Peyer's patch (tissue), 4 donors: ENCODE measurements at places on chromosomes 16 and 17. TPM values are rescaled to one million over a fixed set of nuclear protein-coding genes. Genes with fewer than 3 reads are reported as not detected.

The EVI2A gene
- not detected for total RNA-seq

The SLC16A11 gene
- 1.1 TPM for total RNA-seq

The NHERF2 gene
- total RNA-seq = 33.8 TPM

The KRT36 gene
- total RNA-seq = not detected

The USP10 gene
- 48.0 TPM for total RNA-seq

The UMOD gene
- not detected for total RNA-seq

The RNF227 gene
- total RNA-seq = not detected

GRCh38 chr16:27687605-27688004 is 137.7 kb downstream of the KATNIP start:
- H3K36me3 ChIP-seq = no peaks in the 10 kb centered on the region
- H3K4me3 ChIP-seq = no peak overlapping the region
- DNase-seq = no peak
- no peaks in the 10 kb centered on the region for H3K27me3 ChIP-seq
- no peak overlapping the region for H3K27ac ChIP-seq
- no peaks in the 10 kb centered on the region for H3K4me1 ChIP-seq

DNA sequence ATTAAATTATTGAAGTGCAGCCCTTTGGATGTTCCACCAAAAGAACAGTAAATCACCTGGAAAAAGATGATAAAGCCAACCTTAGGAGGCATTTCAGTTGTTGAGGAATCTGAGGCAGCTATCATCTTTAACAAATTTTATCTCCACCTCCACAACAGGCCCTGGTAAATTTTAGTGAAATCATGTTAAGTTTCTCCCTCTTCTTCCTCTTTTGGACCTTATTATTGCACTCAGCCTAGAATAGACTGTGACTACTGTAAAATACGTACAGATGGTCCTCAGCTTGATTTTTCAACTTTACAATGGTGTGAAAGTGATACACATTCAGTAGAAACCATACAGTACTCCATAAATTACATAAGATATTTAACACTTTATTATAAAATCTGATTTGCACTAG is 90.3 kb downstream of the USP32 start:
- no peaks in the 10 kb centered on the region for H3K27me3 ChIP-seq
- no peak overlapping the region for H3K27ac ChIP-seq
- no peaks in the 10 kb centered on the region for H3K36me3 ChIP-seq
- no peak overlapping the region for H3K4me3 ChIP-seq
- DNase-seq = no peak

- H3K36me3 ChIP-seq = peaks cover 80% of the 10 kb centered on the region
- DNase-seq = no peak
- no peaks in the 10 kb centered on the region for H3K27me3 ChIP-seq
- no peak overlapping the region for H3K4me3 ChIP-seq
- H3K27ac ChIP-seq = no peak overlapping the region
Observed at GRCh38 chr16:72098936-72099335, 5.3 kb downstream of the DHX38 start.

GRCh38 chr17:76868176-76868668 is at the start of gene MGAT5B:
MGAT5B (plus strand) TSS chr17:76868404; CDS start chr17:76869030, 626 bp downstream.
- no peaks in the 10 kb centered on the region for H3K36me3 ChIP-seq
- peaks cover 22% of the 10 kb centered on the region for H3K27me3 ChIP-seq
- peak; percentile 87 for DNase-seq
- H3K4me3 ChIP-seq = peak within 1 kb of the TSS; percentile 59
- no peak within 1 kb of the TSS for H3K27ac ChIP-seq

DNA sequence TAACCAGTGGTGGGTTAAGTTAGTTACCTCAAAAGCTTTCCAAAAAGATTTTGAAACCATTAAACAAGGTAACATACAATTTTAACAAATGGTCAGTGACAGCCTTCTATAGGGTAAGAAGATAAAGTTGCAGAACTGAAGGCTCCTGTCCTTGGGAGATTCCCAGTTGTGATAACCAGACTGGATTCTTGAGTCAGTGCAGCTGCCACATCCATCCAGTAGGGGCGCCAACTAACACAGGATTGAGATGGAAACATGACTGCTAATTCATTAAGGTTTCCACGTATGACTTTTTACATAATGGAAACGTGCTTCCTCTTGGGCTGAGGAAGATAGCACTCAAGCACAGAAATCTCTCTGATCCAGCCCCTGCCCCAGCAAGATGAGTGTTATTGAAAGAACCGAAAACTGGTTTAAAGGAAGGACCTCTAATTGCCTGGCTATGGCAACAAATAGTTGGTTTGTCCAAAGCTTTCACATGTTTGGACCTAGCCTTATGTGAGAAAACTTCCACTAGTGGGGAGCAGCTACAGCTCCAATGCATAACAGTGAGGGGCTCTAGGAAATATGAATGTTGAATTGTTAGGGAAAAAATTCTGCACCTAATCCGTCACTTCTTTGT is 269.8 kb upstream of the MYOCD start:
- no peak for DNase-seq
- H3K27ac ChIP-seq = no peak overlapping the region
- no peaks in the 10 kb centered on the region for H3K27me3 ChIP-seq
- H3K4me1 ChIP-seq = no peaks in the 10 kb centered on the region
- H3K36me3 ChIP-seq = no peaks in the 10 kb centered on the region

DNA sequence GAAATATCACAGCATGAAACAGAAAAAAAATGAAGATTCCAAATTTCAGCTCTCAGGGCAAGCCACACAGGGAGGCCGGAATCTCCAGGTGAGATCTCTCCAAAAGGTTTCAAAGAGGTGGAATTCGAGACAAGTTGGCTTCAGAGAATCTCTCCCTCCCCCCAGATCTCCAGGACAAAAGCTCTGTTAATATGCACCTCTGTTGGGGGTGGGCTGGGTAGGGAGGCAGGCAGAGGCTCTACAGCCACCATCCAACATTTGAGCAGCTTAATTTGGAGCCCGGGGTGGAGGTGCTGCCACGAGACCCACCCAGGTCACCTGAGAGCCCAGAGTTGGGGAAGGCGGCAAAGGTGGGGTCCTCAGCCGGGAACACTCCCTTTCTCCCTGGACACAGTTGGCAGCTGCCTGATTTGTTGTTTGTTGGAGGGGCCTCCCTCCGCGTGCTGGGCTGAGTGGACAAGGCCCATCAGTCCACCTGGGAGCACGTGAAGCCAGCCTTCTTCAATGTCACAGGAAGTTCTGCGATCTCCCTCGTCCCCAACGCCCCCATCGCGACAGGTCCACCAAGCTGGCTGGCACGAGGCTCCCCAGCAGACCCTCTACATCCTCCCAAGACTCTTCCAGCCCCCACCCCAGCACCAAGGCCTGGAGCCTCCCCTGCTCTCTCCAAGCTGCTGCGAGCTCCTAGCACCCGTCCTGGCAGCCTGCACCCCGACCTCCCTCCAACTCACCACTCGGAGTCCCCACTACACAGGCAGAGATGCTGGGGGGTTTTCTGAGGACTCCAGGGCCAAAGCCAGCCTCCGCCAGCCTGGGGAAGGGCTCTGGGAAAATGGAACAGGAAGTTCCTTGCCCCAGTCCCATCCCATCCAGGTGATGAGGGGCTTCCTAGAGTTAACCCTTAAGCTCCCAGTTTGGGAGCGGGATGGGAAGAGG is at the start of gene ZSCAN10:
TSS of gene ZSCAN10 (minus strand) at position 836 of the 936 bp plus-strand sequence. CDS start 6,357 bp downstream, outside the sequence.
- H3K36me3 ChIP-seq = no peaks in the 10 kb centered on the region
- no peaks in the 10 kb centered on the region for H3K4me1 ChIP-seq
- no peak for DNase-seq
- no peaks in the 10 kb centered on the region for H3K27me3 ChIP-seq
